Psoas muscle (tissue), 8 donors: ENCODE measurements at places on chromosomes 3 and 15. TPM values are rescaled to one million over a fixed set of nuclear protein-coding genes. Genes with fewer than 3 reads are reported as not detected.

DNA sequence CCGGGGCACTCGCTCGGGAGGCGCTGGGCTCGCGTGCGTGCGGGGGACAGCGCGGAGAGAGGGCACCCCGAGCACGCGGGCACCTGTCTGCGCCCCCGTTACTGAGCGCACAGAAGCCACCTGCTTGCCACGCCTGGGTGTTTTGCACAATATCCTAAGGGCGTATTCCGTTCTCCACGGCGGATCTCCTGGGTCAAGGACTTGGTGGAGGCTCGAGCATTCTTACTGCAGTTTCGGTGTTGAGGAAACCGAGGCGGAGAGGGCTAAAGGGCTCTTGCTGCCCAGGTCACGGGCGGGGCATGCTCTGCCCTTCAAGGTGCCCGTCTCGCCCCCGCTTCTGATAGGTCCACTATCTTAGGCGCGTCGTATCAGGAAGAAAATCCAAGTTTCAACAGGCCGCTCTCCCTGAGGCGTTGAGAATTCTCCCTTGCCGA is 526 bp downstream of the GPD1L start:
- no peaks in the 10 kb centered on the region for H3K27me3 ChIP-seq
- peak; percentile 80 for DNase-seq
- peak overlapping the region; percentile 96 for H3K27ac ChIP-seq
- H3K4me1 ChIP-seq = peaks cover 42% of the 10 kb centered on the region
- peak overlapping the region; percentile 89 for H3K4me3 ChIP-seq

- H3K36me3 ChIP-seq = no peaks in the 10 kb centered on the region
- H3K27me3 ChIP-seq = no peaks in the 10 kb centered on the region
- DNase-seq = no peak
- H3K4me3 ChIP-seq = no peak overlapping the region
- H3K4me1 ChIP-seq = peaks cover 28% of the 10 kb centered on the region
These were observed 5.4 kb downstream of the FBXL22 start for GRCh38 chr15:63602595-63602994.

DNA sequence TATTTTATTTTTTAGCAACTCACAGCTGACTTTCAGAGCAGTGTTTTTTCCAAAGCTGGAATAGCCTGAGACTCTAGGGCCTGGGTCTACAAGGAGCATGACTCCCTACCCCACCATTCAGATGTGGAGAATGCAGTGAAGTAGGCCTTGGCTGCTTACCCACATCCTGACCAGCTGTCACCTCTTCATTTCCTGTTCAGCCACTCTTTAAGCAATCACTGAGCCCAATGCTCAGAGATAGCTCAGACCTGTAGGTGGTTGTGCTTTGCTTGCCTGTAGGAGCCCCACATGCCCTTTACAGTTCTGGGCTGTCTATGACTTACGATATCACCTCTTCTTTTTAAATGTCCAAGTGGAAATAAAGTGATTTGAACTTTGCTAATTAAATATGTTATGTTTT is 148.1 kb downstream of the NEK11 start:
- no peaks in the 10 kb centered on the region for H3K4me1 ChIP-seq
- DNase-seq = no peak
- no peaks in the 10 kb centered on the region for H3K36me3 ChIP-seq
- no peak overlapping the region for H3K4me3 ChIP-seq
- no peaks in the 10 kb centered on the region for H3K27me3 ChIP-seq

DNA sequence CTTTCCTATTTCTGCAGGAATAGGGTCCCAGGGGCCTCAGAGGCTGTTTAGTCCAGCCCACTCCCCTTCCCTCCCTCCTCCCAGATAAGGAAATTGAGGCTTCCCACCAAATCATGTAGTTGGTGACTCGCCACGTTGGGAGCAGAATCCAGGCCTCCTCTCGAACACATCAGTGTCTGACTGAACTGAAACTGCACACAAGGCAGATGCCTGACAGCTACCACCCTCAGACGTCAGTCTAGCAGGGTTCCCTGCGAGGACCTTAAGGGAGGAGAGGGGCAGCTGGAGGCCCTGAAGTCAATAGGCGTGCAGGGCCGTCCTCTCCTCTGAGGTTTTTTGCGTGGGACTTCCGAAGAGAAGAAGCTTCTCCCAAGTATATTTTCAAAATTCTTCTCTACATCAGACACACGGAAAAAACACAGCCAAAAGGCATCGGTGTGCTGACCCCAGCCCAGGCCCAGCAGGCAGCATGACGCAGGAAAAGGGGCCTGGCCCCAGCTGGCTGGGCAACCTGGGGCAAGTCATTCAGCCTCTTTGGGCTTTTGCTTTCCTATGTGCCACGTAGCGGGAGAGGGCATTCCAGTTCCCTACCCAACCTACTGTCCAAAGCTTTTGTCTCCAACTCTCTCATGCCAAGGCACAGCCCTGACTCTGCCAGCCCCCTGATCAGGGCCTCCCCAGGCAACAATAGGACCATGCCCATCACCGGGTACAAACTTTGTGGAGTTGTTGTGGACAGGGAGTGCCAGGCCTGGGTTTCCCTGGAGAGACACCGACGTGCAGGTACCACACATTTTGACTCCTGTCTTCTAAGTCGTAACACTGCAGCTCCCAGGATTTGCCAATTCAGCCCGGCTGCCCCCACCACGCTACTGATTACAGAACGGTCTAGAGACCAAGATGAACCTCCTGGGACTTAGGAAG is 283.1 kb downstream of the XXYLT1 start:
- peaks cover 9% of the 10 kb centered on the region for H3K4me1 ChIP-seq
- H3K36me3 ChIP-seq = no peaks in the 10 kb centered on the region
- no peak overlapping the region for H3K27ac ChIP-seq
- DNase-seq = no peak
- no peaks in the 10 kb centered on the region for H3K27me3 ChIP-seq

DNA sequence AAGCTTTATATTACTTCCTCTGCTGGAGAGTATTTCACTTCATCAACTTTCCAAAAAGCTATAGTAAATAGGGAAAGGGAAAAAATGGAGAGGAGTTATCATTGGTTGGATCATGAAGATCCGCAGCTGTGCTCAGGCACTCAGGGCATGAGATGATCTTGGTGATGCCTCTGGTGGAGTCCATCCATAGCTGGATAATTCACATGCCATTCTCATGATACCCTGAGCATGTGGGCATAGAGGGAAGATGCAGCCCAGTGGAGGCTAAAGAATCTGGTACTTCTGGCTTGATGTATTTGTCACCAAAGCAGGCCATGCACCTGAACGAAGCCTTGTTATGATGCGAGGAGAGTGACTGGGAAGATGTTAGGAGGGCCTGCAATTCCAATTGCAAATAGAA is 150.2 kb downstream of the CHST2 start:
- no peaks in the 10 kb centered on the region for H3K36me3 ChIP-seq
- no peaks in the 10 kb centered on the region for H3K4me1 ChIP-seq
- H3K27ac ChIP-seq = no peak overlapping the region

GRCh38 chr3:172280406-172281051 is 167.7 kb downstream of the GHSR start:
- H3K4me1 ChIP-seq = peaks cover 52% of the 10 kb centered on the region
- H3K27ac ChIP-seq = peak overlapping the region; percentile 65
- no peak overlapping the region for H3K4me3 ChIP-seq
- no peaks in the 10 kb centered on the region for H3K27me3 ChIP-seq
- no peak for DNase-seq

DNA sequence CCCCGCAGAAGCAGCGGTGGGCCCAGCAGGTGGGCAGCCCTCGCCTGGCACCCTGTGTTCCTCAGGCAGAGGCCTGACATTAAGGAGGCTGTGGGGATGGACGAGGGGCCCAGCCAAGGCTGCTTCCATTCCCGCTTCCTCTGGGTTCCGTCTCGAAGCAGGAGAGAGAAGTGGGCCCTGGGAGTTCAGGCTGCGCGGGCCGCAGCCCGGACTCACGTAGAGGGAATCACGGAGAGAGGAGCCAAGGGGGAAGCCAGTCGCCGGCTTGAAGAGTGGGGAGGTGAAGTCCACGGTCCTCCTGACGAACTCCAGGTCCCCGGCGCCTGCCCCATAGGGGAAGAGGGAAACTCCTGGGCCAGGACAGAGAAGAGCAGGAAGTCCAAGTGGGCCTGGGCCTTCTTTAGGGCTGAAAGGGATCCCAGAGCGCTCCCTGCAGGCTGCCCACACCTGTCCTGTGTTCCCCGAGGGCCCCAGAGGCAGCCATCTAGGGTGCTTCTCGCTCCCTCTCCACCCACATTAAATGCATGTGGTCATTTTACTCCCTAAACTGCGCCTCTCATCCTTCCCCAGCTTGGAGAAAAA is 37.7 kb downstream of the MUC4 start:
- DNase-seq = no peak
- no peak overlapping the region for H3K4me3 ChIP-seq
- H3K27ac ChIP-seq = no peak overlapping the region
- H3K4me1 ChIP-seq = no peaks in the 10 kb centered on the region

- no peaks in the 10 kb centered on the region for H3K27me3 ChIP-seq
- peak overlapping the region; percentile 56 for H3K4me3 ChIP-seq
- H3K27ac ChIP-seq = peak overlapping the region; percentile 51
- DNase-seq = no peak
These were observed 90.7 kb downstream of the TIGIT start for GRCh38 chr3:114384558-114384903.

DNA sequence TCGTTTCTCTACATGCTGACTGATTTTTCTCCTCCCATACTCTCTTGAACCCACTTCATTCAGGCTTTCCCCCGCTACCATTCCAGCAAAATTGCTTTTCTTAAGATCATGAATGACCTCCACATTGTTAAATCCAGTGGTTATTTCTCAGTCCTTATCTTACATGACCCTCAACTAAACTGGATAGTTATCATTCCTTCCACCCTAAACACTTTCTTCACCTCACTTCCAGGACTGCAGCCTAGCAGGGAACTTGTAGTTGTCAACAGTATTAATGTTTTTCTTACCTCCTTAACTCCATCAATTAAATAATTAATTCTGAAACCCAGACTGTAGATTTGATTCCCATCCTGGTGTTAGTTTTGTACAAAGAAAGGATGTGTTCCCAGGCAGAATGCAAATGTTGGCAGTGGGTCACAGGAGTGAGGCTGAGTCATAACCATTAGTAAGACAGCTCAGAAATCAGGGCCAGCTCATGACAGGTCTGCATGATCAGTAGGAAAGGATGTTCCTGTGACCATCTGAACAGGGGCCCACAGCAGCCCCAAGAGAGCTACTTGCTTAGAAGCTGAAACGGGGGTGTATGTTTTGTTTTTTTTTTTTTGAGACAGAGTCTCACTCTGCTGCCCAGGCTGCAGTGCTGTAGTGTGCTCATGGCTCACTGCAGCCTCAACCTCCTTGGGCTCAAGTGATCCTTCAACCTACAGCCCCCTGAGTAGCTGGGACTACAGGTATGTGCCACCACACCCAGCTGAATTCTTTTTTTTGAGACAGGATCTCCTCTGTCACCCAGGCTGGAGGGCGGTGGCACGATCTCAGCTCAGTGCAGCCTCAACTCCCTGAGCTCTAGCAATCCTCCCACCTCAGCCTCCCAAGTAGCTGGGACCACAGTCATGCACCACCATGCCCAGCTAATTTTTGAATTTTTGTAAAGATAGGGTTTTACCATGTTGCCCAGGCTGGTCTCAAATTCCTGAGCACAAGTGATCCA is 9.1 kb downstream of the BCL2L10 start:
- no peaks in the 10 kb centered on the region for H3K36me3 ChIP-seq
- H3K27ac ChIP-seq = no peak overlapping the region
- DNase-seq = peak; percentile 70
- no peaks in the 10 kb centered on the region for H3K27me3 ChIP-seq
- no peak overlapping the region for H3K4me3 ChIP-seq

DNA sequence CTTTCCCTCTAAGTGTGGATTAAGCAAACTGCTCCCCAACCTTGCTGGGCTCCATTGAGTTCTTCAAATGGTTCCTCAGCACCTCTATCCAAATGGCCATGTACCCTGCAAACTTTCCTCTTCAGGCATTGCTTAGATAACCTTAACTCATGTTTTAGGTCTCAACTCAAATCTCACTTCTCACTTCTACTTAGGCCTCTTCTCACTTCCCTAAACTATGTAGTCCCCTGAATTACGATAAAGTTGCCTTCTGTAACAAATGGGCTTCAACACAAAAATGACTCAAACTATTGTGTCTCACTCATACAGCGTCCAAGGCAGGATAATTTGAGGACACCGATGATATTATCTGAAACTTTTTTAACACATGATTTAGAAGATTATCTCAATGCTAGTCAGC is 62.4 kb upstream of the STAC start:
- H3K36me3 ChIP-seq = no peaks in the 10 kb centered on the region
- H3K27ac ChIP-seq = no peak overlapping the region
- H3K27me3 ChIP-seq = no peaks in the 10 kb centered on the region
- H3K4me1 ChIP-seq = no peaks in the 10 kb centered on the region
- H3K4me3 ChIP-seq = no peak overlapping the region

- no peak overlapping the region for H3K4me3 ChIP-seq
- peak; percentile 28 for DNase-seq
- no peaks in the 10 kb centered on the region for H3K4me1 ChIP-seq
- no peaks in the 10 kb centered on the region for H3K36me3 ChIP-seq
These were observed 155.0 kb downstream of the RSRC1 start for GRCh38 chr3:158264894-158265293.

DNA sequence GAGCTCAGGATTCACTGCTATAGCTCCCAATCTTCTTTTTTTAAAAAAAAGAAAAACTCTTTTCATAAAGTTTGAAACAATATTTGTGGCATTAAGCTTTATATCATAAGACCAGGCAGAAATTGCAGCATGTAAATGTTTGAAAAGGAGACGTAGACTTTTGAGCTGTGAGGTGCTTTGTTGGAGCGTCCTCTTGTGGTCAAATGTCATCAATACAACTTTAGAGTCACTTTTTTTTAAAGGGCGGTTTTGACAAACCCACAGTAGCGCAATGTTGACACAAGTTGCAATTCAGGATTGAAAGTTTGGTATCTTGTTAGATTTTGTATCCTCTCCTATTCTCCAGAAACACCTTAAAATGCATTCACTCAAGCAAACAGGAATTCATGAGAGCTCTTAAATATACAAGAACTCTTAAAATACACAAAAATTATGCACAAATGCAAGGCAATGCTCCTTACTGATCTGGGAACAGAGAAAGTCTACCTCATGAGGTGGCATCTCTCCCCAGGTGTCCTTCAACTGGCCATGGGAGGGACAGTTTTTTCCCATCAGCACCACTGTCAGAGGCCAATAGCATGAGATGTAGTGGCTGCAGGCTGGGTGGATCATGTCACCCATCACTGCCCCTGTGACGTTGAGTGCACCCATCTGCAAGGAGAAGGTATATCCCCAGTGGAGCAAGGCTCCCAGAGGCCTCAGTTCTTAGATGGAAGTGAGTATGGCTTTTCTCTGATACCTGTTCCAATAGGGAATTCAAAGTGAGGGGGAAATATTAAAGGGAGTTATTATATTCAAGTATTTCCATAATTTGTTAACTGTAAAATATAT is 70.7 kb downstream of the ANXA2 start:
- H3K36me3 ChIP-seq = no peaks in the 10 kb centered on the region
- H3K27ac ChIP-seq = no peak overlapping the region
- H3K27me3 ChIP-seq = peaks cover 2% of the 10 kb centered on the region
- no peak overlapping the region for H3K4me3 ChIP-seq

GRCh38 chr3:31103623-31104180 is 209.2 kb upstream of the GADL1 start:
- no peak overlapping the region for H3K4me3 ChIP-seq
- no peaks in the 10 kb centered on the region for H3K4me1 ChIP-seq
- no peaks in the 10 kb centered on the region for H3K27me3 ChIP-seq
- no peak for DNase-seq
- no peaks in the 10 kb centered on the region for H3K36me3 ChIP-seq
- H3K27ac ChIP-seq = no peak overlapping the region

PRICKLE2 gene
- total RNA-seq = 2.2 TPM

FAM98B gene
- total RNA-seq = 13.5 TPM

SETD2 gene
- 37.0 TPM for total RNA-seq

SERPINI2 gene
- total RNA-seq = not detected

P3H2 gene
- 3.4 TPM for total RNA-seq
